ENCODE measurements at places on chromosomes 1 and 21. TPM values are rescaled to one million over a fixed set of nuclear protein-coding genes. Genes with fewer than 3 reads are reported as not detected.

The ANKRD34A gene
- 1.2 TPM for total RNA-seq

The S100A9 gene
- total RNA-seq, result 197 TPM

The DCST1 gene
- not detected for total RNA-seq

The RHD gene
- 0.49 TPM for total RNA-seq

The LAMC2 gene
- total RNA-seq, result 3.1 TPM

The TMEM63A gene
- 33.0 TPM for total RNA-seq

The CCDC30 gene
- 8.5 TPM for total RNA-seq

The PTGS2 gene
- total RNA-seq, result 9.1 TPM

The HES2 gene
- total RNA-seq, result 1.2 TPM

The IKBKE gene
- 5.1 TPM for total RNA-seq

The OR14K1 gene
- not detected for total RNA-seq

The FLVCR1 gene
- total RNA-seq, result 29.7 TPM

The TNNT2 gene
- 10.0 TPM for total RNA-seq

The MRPL24 gene
- total RNA-seq, result 20.5 TPM

The MROH9 gene
- not detected for total RNA-seq

The NFIA gene
- total RNA-seq, result 64.5 TPM

The GJB4 gene
- 0.33 TPM for total RNA-seq

The CELA2B gene
- total RNA-seq, result not detected

The FCRLB gene
- total RNA-seq, result 0.88 TPM

The PDE9A gene
- total RNA-seq, result 23.3 TPM

The PDE4B gene
- 79.5 TPM for total RNA-seq

The CEPT1 gene
- 67.4 TPM for total RNA-seq

The S1PR1 gene
- 34.5 TPM for total RNA-seq

The EPS8L3 gene
- not detected for total RNA-seq

The SLAMF9 gene
- not detected for total RNA-seq

The CD1D gene
- 2.7 TPM for total RNA-seq

The CYYR1 gene
- 12.6 TPM for total RNA-seq

The FAM151A gene
- not detected for total RNA-seq

The CDK18 gene
- 7.0 TPM for total RNA-seq

The PKP1 gene
- 34.3 TPM for total RNA-seq

The KLF17 gene
- not detected for total RNA-seq

The AMY1B gene
- not detected for total RNA-seq

The MTOR gene
- total RNA-seq, result 64.4 TPM

The GUCA2B gene
- total RNA-seq, result not detected

The HSPA6 gene
- 105 TPM for total RNA-seq

The TDRD5 gene
- 0.99 TPM for total RNA-seq

The COA7 gene
- total RNA-seq, result 11.2 TPM

The PKN2 gene
- 93.6 TPM for total RNA-seq

The LCE6A gene
- total RNA-seq, result not detected

The AHCYL1 gene
- total RNA-seq, result 66.0 TPM

The JAM2 gene
- 55.3 TPM for total RNA-seq

The CELA3B gene
- not detected for total RNA-seq

The SERTAD4 gene
- 9.3 TPM for total RNA-seq

The CNIH3 gene
- 4.1 TPM for total RNA-seq

The KRTAP12-2 gene
- not detected for total RNA-seq

The IGSF9 gene
- total RNA-seq, result 63.3 TPM

The HNRNPCL4 gene
- not detected for total RNA-seq

The CLCA4 gene
- total RNA-seq, result not detected

The ADPRS gene
- total RNA-seq, result 38.3 TPM

The LENEP gene
- 6.0 TPM for total RNA-seq

The NPHP4 gene
- total RNA-seq, result 23.9 TPM

The CSF3R gene
- total RNA-seq, result 8.8 TPM

The CLEC20A gene
- total RNA-seq, result not detected

The FMN2 gene
- total RNA-seq, result 30.8 TPM

The AKT3 gene
- 157 TPM for total RNA-seq

The KLHDC7A gene
- total RNA-seq, result 1.3 TPM

The TRIM67 gene
- total RNA-seq, result 31.0 TPM

The LMX1A gene
- 9.6 TPM for total RNA-seq

The MAST2 gene
- 39.8 TPM for total RNA-seq

All from camera-type eye (tissue), 1 donor.